ENCODE measurements at places on chromosomes 3 and 15.
A peak's percentile ranks its signal among the peaks of the same experiment; 100 is the strongest.

DNA sequence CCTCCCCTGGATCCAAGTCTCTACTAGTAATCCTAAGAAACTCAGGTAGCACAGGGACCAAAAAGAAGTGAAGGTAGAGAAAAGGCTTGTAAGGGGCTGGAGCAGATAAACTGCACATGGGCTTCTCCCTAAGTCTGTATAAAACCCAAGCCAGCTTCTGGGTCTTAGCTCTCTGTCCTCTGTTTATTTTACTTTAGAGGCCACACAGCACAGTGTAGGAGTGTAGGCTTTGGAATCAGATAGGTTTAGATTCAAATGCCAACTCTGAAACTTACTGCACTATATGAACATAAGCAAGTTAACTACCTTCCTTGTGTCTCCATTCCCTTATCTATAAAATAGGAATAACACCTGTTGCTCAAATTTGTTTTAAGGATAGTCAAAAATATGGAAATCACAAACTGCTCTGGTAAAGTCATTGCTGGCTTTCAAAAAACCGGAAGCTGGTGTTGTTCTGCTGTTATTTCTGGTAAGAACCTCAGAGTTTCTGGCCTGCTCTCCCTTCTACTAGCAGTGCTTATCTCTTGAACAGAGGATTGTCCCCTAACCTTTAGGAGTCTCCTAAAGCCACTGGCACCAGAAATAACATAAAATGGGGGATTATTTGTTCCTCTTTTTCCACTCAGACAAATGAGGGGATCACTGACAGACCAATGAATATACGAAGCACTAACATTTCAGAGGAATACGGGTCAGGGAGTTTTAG is 33.8 kb downstream of the PIK3R4 start:
- no peak for DNase-seq

DNA sequence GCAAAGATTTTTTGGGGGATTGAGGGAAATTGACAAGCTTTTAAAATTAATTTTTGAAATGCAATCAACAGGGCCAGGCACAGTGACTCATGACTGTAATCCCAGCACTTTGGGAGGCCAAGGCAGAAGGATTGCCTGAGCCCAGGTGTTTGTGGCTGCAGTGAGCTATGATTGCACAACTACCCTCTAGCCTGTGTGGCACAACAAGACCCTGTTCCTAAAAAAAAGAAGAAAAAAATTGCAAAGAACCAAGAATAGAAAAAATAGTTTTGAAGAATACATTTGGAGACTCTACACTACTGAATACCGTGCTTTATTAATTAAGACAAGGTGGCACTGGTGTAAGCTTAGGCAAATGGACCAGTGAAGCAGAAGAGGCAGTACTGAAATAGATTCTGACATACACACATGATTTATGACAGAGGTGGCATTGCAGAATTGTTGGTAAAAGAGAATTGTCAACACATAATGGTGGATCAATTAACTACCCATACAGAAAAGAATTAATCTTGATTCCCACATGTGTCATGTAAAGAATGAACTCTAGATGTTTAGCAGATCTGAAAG is 443.3 kb upstream of the ATP11B start:
- no peak for DNase-seq

GRCh38 chr15:93294896-93295295 is 205.9 kb upstream of the RGMA start:
- DNase-seq = no peak

DNA sequence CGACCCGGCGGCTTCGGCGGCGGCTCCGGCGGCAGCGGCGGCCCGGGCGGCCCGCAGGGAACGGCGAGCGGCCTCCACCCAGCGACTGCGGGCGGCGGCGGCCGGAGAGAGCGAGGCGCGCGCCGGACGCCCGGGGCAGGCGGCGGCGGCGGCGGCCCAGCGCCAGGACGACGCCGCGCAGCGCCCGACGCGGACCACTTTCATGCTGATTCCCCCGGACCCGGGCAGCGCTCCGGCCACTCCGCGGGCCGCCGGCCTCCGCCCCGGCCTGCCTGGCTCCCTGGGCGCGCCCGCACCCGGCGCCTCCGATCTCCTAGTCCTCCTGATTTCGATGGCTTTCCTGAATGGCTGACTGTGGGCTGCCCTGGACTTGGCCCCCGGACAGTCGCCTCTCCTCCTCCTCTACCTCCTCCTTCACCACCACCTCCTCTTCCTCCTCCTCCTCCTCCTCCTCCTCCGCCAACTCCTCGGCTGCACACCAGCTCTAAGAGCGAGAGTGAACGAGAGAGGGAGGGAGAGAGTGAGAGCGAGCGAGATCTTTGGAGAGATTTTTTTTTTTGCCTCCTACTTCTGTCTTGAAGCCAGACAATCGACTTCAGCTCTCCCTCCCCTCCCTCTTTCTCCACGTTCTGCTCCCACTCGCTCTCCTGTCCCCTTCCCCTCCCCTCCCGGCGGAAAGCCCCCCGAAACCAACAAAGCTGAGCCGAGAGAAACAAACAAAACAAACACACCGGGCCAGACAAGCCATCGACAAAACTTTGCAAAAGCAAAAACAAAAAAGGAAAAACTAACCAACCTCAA is 844 bp downstream of the NR2F2 start:
- peak; percentile 26 for DNase-seq

DNA sequence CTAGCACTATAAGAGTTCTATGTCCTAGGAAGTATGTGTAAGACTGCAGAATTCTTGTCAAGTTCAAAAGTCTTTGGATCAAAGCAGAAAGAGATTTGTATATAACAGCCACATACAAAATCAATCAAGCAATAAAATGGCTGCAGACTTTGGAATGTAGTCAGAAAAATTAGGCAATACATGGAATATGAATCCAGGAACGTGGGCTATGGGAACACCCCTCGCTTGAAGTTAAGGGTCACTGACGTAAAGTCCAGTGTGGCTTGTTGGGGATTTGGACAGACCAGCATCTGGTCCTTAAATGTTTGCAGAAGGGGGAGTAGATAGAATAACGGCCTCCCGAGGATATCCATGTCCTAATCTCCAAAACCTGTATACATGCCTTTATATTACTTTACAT is 178.6 kb downstream of the ADAMTS9 start:
- DNase-seq = no peak

- DNase-seq = peak; percentile 67
These were observed 61.7 kb downstream of the FMN1 start for GRCh38 chr15:33132722-33133345.

All from neuronal stem cell (in vitro differentiated cells).